ENCODE measurements at places on chromosomes 3 and 15. TPM values are rescaled to one million over a fixed set of nuclear protein-coding genes. Genes with fewer than 3 reads are reported as not detected.
A peak's percentile ranks its signal among the peaks of the same experiment; 100 is the strongest.

OCA2 gene
- total RNA-seq = 0.27 TPM

GOLGA8Q gene
- total RNA-seq = 0.50 TPM

NCEH1 gene
- total RNA-seq = 2.6 TPM

GRCh38 chr3:150681057-150681456 lies 22.7 kb downstream of the ERICH6 start:
- H3K4me3 ChIP-seq = no peak overlapping the region
- no peaks in the 10 kb centered on the region for H3K4me1 ChIP-seq
- H3K27ac ChIP-seq = no peak overlapping the region
- no peaks in the 10 kb centered on the region for H3K27me3 ChIP-seq

GRCh38 chr3:102098130-102098885 lies 249.0 kb downstream of the NFKBIZ start:
- no peaks in the 10 kb centered on the region for H3K36me3 ChIP-seq
- H3K27me3 ChIP-seq = no peaks in the 10 kb centered on the region
- DNase-seq = no peak
- H3K4me1 ChIP-seq = peaks cover 5% of the 10 kb centered on the region

DNA sequence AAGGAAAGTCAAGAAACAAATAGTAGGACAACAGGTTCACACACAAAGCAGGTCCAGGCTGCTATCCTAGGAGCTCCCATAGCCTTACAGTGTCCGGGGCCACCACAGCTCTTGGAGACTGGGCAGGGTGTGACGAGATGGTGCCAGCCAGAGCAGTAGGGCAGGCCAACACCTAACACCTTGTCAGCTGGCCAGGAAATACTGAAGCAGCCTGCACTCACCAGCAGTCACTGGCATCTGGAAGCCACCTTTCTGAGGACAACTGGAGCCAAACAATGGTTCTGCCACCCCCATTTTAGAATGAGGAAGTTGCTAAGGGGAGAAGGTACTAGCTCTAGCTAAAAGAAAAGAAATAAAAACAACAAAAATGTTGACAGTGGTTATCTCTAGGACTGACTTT lies 47.2 kb downstream of the CCDC12 start:
- peaks cover 12% of the 10 kb centered on the region for H3K36me3 ChIP-seq
- DNase-seq = no peak
- H3K4me1 ChIP-seq = peaks cover 14% of the 10 kb centered on the region
- no peaks in the 10 kb centered on the region for H3K27me3 ChIP-seq
- H3K27ac ChIP-seq = no peak overlapping the region
- no peak overlapping the region for H3K4me3 ChIP-seq

- H3K36me3 ChIP-seq = peaks cover 8% of the 10 kb centered on the region
- peak overlapping the region; percentile 8 for H3K27ac ChIP-seq
- H3K27me3 ChIP-seq = no peaks in the 10 kb centered on the region
- no peak for DNase-seq
Observed at GRCh38 chr3:128780101-128780837, 54.3 kb downstream of the RAB7A start.
